Uterine smooth muscle cell (primary cell): ENCODE measurements at places on chromosomes 13 and 19. TPM values are rescaled to one million over a fixed set of nuclear protein-coding genes. Genes with fewer than 3 reads are reported as not detected.

BRME1 gene
- 0.55 and 0.87 TPM in 2 replicates for total RNA-seq

PTH2 gene
- total RNA-seq, result not detected in 2 replicates

SLAIN1 gene
- 1.1 and 1.4 TPM in 2 replicates for total RNA-seq

MBD3L3 gene
- not detected in 2 replicates for total RNA-seq

C13orf42 gene
- not detected in 2 replicates for total RNA-seq
